Mammary epithelial cell (primary cell): ENCODE measurements at places on chromosomes 4 and X.

DNA sequence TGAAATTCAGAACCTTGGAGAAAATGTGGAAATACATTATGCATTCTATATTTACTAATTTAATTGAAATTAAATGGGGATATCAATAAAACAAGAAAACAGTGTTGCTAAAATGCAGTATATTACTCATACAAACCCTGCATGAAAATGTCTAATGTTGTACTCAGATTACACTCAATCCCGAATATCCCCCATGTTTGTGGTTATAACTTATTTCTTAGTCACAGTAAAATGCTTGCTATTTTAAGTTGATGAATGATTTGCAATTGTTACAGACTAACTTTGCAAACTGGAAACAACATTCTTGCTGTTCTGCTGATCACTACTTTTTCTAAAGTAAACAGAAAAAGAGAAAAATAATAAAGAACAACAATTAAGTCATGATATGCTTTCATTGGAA lies 33.1 kb upstream of the ANXA10 start:
- DNase-seq: peak; percentile 41

- DNase-seq: no peak
These were observed 1.5 kb upstream of the FAM193A start for GRCh38 chr4:2534904-2535375.

GRCh38 chr4:7503559-7504249 lies 69.0 kb upstream of the PSAPL1 start:
- DNase-seq: no peak

GRCh38 chr4:54228056-54228527 lies 1.0 kb upstream of the PDGFRA start:
- peak; percentile 65 for DNase-seq

DNA sequence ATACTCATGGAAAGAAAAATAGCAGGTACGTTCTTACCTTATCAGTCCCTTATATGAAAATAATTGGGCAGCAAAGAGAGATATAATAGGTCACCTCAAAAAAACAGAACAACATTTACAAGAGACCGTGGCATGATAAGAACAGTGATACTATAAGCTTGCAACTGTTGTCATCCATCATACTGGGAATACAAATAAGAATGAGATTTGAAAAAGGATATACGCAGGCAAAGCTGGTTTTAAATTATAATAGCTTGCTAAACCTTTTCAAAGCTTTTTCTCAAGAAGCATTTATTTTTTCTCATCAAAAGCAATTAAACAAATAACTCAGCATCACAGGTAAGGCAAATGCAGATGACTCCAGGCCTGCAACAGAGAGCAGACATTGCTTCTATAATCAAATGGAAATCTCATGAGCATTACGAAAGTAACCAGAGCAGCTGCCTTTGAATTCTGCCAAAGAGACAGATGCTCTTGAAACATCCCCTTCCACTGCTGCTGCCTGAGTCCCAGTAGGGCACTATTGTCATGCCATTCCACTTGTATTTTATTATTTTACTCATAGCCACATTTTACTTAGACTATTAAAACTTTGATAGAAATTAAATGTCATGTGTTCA lies 620.6 kb upstream of the GNPDA2 start:
- no peak for DNase-seq

- no peak for DNase-seq
These were observed 64.7 kb downstream of the ZNF827 start for GRCh38 chr4:145873901-145874300.

GRCh38 chr4:4857809-4858508 lies 1.5 kb upstream of the MSX1 start:
- no peak for DNase-seq

GRCh38 chr4:42483426-42484379 lies 86.4 kb downstream of the SHISA3 start:
- no peak for DNase-seq

- no peak for DNase-seq
These were observed 301.7 kb upstream of the CPEB2 start for GRCh38 chr4:14700544-14700943.

DNA sequence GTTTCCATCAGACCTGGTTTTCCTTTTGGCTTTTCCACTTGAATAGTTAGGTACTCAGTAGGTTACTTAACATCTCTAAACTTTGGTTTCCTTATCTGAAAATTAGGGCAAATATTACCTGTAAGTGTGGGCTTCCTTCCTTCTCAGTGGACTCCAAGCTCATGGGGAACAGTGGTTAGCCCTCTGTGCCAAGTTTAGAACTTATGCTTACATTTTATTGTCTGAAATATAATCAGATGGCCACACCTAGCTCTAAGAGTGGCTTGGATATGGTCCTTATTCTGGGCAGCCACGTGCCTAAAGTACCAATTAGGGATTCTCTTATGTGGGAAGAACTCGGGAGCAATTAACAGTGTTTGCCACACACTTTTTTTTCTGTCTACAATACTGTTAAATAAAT lies 133.9 kb downstream of the UCHL1 start:
- DNase-seq: no peak

DNA sequence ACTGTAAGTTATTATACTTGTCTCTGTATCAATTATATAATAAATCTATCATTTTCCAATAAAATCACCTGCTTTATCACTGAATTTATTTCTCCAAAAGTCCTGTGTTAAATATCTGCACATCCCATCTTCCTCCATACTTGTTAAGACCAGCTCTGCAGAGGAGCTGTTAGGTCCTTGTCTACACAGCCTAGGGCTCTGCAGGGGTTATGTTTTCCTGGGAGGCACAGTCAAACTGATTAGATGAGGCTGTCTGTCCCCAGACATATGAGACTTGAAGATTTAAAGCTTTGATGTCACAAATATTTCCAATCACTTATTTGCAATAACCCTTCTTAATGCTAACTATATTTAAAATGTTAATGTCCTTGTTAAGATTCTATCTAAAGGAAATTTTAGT lies 446.8 kb downstream of the TRAM1L1 start:
- DNase-seq: no peak

DNA sequence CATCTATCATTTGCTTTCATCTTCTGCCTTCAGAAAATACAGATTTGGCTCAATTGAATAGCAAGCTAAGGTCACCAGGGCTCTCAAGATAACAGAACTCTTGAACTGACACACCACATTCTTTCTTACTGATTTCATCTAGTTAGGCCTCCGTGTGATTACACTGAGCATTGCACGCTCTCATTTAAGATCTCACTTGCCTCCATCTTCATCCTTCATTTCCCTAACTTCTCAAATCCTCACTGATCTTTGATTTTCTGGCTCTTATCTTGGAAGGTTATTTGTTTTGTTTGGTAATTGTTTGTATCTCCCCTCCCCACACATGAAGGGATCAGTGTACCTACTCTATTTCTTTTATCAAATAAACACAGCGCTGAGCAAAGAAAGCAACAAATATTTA lies 47.7 kb downstream of the MANBA start:
- no peak for DNase-seq

DNA sequence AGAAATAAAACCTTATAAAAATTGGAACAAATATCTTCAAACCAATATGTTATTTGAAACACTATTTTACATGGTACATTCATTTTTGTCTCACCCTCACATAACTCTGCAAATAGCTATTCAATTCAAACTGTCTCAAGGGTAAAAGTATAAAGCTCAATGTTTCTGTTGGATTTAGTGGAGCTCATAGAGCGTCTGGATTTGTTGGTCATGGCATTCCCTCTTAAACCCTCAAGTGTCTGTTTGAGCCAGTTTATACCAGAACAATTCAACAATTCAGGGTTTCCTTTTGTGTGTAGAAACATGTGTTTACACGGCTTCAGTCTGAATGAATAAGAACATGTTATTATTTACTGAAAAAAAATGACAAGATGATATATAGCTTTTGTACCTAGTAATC lies 161.6 kb downstream of the PCDH18 start:
- no peak for DNase-seq

GRCh38 chr4:179867300-179867878 lies 2375.8 kb upstream of the TENM3 start:
- DNase-seq: peak; percentile 20

DNA sequence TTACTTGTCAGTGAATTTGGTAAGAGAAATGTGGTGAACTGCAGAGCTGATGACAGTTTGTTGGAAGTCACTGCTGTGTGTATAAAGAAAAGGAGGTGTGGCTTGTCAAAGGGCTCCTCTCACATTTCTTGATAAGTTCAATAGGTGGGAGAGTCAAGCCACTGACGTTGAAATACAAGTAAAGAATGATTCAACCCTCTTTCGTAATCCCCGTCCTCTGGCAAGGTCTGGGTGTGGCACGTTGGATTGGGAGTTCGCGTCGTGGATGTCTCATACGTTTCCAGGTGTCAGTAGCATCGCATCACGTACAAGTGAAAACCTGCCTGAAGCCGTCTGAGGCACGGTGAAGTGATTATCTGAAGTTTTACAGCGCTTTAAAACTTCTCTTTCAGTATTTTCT lies 76.4 kb downstream of the EGF start:
- DNase-seq: peak; percentile 99

DNA sequence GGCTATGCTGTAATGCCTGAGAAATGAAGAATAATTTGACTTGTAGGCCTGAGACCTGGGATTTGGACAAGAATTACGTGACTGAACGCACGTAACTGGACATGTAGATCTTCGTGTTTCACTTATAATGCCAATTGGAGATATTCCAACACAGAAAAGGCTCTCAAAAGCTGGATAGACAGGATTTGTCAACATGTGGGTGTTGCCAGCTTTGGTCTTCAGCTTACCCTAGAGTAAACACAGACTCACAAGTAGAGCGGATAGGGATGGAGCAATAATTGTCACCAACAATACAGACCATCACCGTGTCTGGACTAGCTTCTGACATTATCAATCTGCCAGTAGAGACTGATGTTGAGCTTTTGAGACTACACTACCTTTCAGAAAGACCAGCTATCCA lies 1511.0 kb upstream of the ADGRL3 start:
- no peak for DNase-seq

GRCh38 chrX:9885150-9885549 lies 82.0 kb upstream of the CLDN34 start:
- no peak for DNase-seq

DNA sequence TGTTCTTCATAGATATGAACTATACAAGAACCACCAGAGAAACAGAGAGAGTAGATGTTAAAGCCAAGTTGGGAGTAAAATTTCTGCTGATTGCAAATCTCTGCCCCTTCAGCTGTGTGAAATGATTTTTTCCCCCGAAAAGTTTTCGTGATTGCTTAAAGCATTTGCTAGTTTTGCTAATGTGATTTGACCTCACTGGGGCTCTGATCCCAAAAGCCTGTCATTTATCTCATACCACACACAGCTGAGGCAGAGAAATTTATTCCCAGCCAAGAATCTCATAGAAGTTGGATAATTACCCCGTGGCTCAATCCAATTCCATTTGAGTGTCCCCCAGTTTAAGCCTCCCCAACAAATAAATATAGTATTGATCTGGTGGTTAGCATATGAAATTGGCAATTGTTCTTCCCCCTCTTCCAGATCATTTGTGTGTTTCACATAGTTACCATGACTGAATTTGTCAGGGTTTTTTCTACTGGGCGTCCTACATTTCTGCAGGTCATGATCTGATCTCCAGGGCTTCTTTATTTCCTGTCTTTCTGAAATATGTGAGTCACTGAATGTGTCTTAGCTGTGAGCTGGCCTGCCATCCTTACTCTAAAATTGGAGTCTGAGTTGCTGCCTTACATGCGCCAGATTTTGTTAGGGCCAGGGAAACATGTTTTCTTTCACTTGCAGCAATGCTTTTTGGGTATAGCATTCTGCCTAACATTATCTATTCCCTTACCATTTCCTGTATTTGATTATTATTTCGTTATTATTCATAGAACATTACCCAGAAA lies 167.5 kb upstream of the FRMPD4 start:
- peak; percentile 38 for DNase-seq

DNA sequence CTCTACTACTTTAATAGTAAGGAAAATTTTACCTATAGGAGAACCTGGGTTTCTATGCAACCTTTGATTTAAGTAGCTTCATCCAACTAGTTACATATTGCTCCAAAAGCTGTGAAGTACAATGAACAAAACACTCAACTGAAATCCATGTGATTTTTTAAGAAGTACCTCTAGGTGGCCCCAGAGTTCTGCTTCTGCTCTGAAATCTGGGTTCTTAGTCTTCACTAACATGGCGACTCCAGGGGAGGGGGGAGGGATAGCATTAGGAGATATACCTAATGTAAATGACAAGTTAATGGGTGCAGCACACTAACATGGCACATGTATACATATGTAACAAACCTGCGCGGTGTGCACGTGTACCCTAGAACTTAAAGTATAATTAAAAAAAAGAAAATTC lies 73.4 kb upstream of the MAGEB2 start:
- DNase-seq: peak; percentile 24

GRCh38 chr4:108488865-108489264 lies 131.5 kb upstream of the RPL34 start:
- no peak for DNase-seq

- no peak for DNase-seq
These were observed 28.5 kb upstream of the PTPN13 start for GRCh38 chr4:86565651-86566050.
